Left lung (tissue), 14 donors: ENCODE measurements at places on chromosomes 2 and 18. TPM values are rescaled to one million over a fixed set of nuclear protein-coding genes. Genes with fewer than 3 reads are reported as not detected.

DNA sequence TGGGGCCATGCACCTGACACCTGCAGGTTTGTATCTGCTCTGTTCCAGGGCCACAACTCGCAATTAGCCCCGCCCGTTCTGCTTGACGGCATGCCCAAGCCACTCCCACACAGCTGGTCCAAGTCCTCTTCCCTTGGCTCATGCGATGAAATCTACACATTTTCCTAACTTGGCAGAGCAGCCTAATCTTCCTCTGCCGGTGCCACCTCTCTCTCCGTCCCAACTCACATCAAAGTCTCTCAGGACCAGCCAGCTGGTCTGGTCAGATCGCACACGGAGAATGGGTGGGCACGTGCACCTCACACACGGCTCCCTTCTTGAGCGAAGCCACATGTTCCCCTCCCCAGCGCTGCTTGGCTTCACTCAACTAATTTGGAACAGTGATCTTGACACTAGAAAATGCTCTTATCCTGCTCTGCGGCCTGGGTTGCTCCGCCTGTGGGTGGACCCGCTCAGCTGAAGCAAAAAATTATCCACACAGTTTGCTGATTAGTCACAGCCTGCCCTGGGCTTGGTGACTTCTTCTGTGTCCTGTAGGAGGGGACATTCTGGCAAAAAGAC is 176.7 kb downstream of the NRP2 start:
- H3K27ac ChIP-seq, result no peak overlapping the region
- DNase-seq, result peak; percentile 66
- no peaks in the 10 kb centered on the region for H3K36me3 ChIP-seq
- H3K4me3 ChIP-seq, result no peak overlapping the region

DNA sequence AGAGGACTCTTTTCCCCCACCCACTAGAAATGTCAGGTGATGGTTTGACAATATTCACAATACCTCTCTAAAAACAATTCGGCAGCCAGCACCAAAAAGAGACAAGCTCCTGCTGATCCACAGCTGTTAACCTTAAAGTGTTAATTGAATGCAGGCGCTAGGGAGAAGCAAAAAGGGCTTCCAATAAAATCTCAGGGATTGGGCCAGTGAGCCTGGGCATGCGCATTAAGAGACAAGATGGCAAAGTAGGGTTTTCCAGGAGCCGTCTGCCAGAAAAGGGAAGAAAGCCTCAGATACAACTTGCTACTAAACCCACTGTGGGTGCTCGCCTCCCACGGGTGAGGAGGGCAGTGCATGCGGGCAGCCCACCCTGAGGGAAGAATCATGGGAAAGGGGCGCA is 98.8 kb downstream of the HS6ST1 start:
- H3K4me1 ChIP-seq, result no peaks in the 10 kb centered on the region
- H3K27me3 ChIP-seq, result no peaks in the 10 kb centered on the region
- H3K36me3 ChIP-seq, result no peaks in the 10 kb centered on the region
- DNase-seq, result no peak
- H3K27ac ChIP-seq, result no peak overlapping the region

DNA sequence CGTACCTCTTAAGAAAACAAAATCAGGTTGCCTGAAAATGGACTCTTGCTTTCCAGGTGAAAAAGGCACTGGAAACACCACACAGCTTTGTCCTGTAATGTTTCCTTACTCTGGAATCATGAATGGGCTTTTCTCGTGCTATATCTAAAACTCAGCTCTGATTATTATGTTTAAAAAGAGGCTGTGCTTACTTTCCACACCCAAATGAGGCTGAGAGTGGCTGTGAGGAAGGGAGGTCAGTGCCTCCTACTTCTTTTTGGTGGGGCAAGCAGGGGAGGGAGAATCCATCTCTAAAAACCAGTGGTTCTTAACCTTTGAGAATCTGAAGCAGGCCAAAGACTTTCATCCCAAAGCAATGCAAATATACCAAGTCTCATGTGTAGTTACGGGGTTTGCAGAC is 148.6 kb downstream of the FAM210A start:
- H3K36me3 ChIP-seq, result no peaks in the 10 kb centered on the region
- peak overlapping the region; percentile 62 for H3K27ac ChIP-seq
- no peak for DNase-seq
- no peaks in the 10 kb centered on the region for H3K27me3 ChIP-seq

- H3K4me3 ChIP-seq, result no peak overlapping the region
- no peak for DNase-seq
- H3K27me3 ChIP-seq, result no peaks in the 10 kb centered on the region
- no peak overlapping the region for H3K27ac ChIP-seq
- H3K36me3 ChIP-seq, result peaks cover 97% of the 10 kb centered on the region
- H3K4me1 ChIP-seq, result no peaks in the 10 kb centered on the region
Measured at GRCh38 chr2:28927878-28928277, 33.4 kb downstream of the WDR43 start.

DNA sequence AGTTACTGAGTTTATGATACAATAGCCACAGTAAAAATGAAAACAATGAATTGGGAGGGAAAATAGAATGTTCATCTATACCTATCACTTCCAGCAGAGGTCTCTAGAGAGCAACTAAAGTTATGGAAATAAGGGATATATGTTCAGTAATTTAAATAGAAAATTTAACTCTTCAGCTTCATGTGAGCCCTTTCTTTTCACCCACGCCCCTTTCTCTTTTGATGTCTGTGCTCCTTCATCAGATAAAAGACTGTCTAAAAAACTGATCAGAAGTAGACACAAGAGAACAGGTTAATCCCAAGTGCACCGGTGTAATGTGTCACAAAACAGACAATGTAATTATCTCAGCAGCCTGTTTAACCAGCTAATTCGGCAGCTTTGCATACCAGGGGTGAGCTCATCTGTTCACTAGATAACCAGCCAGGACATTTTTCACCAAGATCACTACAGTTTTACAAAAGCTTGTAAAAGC is 238.5 kb upstream of the ERBB4 start:
- no peak overlapping the region for H3K27ac ChIP-seq
- H3K36me3 ChIP-seq, result no peaks in the 10 kb centered on the region
- DNase-seq, result no peak
- no peaks in the 10 kb centered on the region for H3K27me3 ChIP-seq

- H3K36me3 ChIP-seq, result no peaks in the 10 kb centered on the region
- no peak overlapping the region for H3K27ac ChIP-seq
- H3K4me3 ChIP-seq, result no peak overlapping the region
- no peaks in the 10 kb centered on the region for H3K4me1 ChIP-seq
Measured at GRCh38 chr2:100767810-100768806, 51.8 kb upstream of the NPAS2 start.

GRCh38 chr2:10777842-10778723 is 34.5 kb downstream of the PDIA6 start:
- peaks cover 65% of the 10 kb centered on the region for H3K36me3 ChIP-seq
- H3K27me3 ChIP-seq, result no peaks in the 10 kb centered on the region
- H3K27ac ChIP-seq, result no peak overlapping the region
- peak; percentile 79 for DNase-seq

AQP12A gene
- not detected for total RNA-seq

RNF152 gene
- total RNA-seq, result 15.5 TPM

PRR30 gene
- total RNA-seq, result not detected

RUFY4 gene
- not detected for total RNA-seq

IL36G gene
- total RNA-seq, result not detected

ASPRV1 gene
- 0.73 TPM for total RNA-seq
